Right cardiac atrium (tissue), 5 donors: ENCODE measurements at places on chromosomes 2 and 18. TPM values are rescaled to one million over a fixed set of nuclear protein-coding genes. Genes with fewer than 3 reads are reported as not detected.
A peak's percentile ranks its signal among the peaks of the same experiment; 100 is the strongest.

DNA sequence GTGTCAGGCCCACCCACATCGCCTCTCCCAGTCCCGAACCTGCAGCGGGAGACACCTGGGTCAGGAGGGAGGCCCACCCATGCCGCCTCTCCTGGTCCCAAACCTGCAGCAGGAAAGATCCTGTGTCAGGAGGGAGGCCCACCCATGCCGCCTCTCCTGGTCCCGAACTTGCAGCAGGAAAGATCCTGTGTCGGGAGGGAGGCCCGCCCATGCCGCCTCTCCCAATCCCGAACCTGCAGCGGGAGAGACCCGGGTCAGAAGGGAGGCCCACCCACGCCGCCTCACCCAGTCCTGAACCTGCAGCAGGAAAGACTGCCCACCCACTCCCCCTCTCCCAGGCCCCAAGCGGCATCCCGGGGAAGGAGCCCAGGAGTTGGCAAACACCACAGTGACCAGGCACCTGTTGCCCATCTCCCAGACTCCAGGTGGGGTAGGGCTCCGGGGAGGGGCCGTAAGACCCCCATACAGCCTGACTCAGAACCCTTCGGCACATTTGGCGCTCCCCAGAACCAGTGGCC is 7.8 kb downstream of the SLC66A2 start:
- no peak for DNase-seq

DNA sequence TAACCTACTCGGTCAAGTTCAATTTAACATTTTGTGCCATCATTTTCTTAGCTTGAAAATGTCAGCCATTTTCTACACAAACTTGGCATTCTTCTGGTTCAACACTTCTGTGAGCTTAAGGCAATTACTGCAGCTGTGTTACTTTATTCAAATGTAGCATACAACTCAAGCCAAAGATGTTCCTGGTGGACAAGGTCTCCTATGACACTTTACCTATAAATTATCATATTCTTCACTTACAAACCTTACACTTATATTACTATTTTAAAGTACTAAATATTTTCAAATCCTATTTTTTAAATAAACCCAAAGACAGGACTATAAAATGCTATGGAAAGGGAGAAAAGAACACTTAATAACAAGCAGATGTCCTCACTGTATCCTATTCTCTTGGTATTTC is 1045.3 kb downstream of the TSN start:
- no peak for DNase-seq

DNA sequence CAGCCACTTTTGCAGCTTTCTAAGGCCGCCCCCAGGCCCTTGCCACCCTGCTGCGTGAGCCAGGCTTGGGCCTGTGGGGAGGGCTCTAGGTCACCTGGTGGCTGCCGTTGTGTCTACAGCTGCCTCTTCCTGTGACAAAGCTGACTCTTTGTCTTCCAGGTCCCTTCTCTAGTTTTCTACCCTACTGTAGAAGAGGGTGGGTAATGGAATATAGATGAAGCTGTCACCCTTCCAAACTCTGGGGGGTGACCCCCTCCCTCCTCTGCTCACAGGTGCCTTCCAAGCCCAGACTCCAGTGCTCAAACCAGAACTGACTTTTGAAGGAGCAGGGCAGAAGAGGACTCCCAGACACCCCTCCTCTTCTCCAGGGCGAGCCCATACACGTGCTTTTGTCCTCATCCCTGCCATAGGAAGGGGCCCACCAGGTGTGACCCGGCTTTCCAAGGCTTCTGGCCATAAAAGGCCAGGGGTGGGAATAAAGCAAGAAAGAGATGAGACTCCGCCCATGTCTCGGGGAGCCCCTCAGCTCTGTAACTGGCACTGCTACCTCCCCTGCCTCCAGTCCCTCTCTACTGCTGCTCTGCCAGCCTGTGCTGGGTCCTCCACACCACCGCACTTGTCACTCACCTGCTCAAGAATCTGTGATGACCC is 17.9 kb upstream of the SDC1 start:
- no peak for DNase-seq

- DNase-seq, result no peak
These were observed 659.5 kb downstream of the TSN start for GRCh38 chr2:122414902-122415301.

DNA sequence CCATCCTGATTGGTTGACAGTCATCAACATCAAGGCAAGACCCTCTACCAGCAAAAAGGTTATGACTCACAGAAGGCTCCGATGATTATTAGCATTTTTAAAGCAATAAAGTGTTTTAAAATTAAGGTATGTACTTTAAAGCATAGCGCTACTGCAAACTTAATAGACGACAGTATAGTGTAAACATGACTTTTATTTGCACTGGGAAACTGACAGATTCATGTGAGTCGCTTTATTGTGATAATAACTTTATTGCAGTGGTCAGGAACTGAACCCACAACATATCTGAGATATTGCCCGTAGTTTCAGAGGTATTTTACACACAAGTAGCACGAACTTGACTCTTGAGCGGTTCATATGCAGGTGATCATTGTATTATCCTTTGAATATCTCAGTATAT is 249.1 kb downstream of the LTBP1 start:
- no peak for DNase-seq

- DNase-seq, result no peak
These were observed 24.5 kb downstream of the MRPL30 start for GRCh38 chr2:99205491-99205890.

HOXD10 gene
- total RNA-seq, result not detected

GRCh38 chr2:4964001-4964540 is 728.1 kb upstream of the SOX11 start:
- no peak for DNase-seq

MC2R gene
- total RNA-seq, result not detected

DNA sequence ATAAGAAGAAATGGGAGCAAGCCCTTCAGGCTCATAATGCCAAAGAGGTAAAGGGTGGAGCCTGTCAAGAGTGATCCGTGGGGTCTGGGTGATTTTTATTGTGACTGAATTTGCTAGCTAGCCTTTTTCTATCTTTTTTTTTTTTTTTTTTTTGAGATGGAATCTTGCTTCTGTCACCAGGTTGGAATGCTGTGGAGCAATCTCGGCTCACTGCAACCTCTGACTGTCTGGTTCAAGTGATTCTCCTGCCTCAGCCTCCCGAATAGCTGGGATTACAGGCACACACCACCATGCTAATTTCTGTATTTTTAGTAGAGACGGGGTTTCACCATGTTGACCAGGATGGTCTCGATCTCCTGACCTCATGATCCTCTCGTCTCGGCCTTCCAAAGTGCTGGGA is 29.1 kb downstream of the DRC1 start:
- DNase-seq, result no peak

GRCh38 chr18:6399776-6400175 is 14.9 kb downstream of the L3MBTL4 start:
- DNase-seq, result no peak

ABCG5 gene
- total RNA-seq, result not detected

GRCh38 chr2:15378148-15378908 is 182.8 kb downstream of the NBAS start:
- no peak for DNase-seq

LYG2 gene
- not detected for total RNA-seq

CYS1 gene
- total RNA-seq, result 6.0 TPM

- no peak for DNase-seq
These were observed 32.3 kb downstream of the MAP3K2 start for GRCh38 chr2:127355407-127356008.

DNA sequence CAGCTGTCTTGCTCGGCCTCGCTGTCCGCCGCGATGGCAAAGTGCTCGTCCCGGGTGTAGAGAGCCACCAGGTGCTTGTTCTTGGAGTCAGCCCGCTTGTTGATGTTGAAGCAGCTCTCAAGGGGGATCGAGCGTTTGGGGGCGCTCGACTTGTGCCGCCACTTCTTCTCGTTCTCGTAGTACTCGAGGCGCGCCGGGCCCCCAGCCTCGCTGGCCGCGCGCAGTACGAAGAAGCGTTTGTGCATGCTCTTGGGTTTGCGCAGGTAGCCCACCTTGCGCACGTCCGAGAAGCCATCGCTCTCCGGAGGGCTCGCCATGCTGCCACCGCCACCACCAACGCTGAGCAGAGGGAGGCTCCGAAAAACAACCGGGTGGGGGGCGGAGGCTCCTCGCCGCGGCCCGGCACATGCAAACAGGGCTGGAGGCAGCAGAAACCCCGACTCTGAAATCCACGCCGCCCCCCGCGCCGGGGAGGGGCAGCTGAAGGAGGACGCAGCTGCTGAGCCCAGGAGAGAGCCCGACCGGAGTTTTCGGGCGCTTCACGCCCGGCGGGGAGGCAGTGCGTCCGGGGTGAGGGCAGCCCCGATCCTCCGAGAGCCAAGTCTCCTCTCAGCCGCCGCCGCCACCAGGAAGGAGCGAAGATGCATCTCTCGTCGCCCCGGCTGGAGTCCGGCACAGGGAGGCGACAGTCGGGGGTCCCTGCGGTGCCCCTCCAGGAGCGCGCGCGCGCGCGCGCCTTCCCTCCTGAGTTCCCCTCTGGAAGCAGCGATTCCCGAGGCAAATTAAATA is 1.0 kb downstream of the IRS1 start:
- DNase-seq, result peak; percentile 42

- DNase-seq, result no peak
These were observed 12.6 kb downstream of the EVA1A start for GRCh38 chr2:75548036-75548573.

DNA sequence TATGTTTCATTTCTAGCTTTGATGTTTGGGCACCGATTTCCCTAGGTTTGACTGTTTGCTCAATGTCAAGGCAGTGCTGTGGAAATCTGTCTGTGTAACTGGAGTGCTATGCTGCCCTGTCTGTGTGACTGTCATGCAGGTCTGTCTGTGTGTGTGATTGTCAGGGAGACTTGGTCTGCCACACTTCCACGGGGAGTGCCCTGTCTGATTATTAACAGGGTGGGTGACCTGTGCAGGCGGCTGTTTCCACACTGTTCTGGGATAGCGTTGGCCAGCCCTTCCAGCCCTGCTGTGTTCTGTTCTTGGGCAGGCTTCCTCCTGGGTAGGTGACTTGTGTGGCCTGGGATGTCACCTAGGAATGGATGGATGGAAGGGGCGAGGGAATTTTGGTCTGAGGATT is 85.3 kb downstream of the FHOD3 start:
- DNase-seq, result no peak

MAP3K19 gene
- not detected for total RNA-seq

ATP8B1 gene
- total RNA-seq, result 9.8 TPM

DNA sequence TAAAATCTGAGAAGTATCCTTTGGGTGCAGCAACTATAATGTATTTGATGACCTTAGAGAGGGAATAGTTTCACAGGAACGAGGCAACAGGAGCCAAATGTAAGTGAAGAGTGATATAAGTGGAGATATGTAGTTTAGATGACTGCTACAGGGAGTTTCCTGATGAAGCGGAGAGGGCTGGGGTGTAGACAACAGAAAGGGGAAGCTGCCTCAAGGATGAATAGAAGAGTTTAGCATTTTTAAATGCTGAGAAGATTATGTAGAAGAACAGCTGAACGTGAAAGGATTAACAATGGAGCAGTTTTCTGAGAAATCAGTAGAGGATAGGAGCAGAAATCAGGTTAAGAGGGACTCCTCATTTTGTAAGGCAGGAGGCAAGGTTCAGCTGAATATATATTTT is 133.3 kb downstream of the LCLAT1 start:
- DNase-seq, result no peak
